ENCODE measurements at places on chromosomes 3 and 15.

- no peak for DNase-seq
These were observed 16.7 kb downstream of the CACNA2D3 start for GRCh38 chr3:54138937-54139547.

DNA sequence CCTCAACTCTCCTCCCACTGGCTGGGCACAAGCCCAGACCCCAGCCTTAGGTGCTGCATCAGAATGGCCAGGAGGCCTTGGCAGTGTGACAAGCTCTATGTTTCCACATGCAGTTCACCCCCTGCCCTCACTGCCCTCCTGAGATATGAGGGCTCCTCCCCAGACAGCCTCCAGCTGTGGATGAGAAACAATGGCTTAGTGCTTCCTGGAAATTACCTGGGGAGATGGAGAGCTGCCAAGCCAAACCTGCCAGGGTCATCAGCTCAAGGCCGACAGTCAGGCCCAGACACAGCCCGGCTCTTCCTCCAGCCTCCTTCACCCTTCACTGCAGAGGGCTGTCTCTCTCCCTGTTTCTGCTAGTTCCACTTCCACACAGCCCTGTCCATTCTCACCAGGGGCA, 76.3 kb downstream of the MYLK start:
- DNase-seq, result no peak

GRCh38 chr15:90013503-90013937, 12.4 kb downstream of the ZNF710 start:
- DNase-seq, result no peak

DNA sequence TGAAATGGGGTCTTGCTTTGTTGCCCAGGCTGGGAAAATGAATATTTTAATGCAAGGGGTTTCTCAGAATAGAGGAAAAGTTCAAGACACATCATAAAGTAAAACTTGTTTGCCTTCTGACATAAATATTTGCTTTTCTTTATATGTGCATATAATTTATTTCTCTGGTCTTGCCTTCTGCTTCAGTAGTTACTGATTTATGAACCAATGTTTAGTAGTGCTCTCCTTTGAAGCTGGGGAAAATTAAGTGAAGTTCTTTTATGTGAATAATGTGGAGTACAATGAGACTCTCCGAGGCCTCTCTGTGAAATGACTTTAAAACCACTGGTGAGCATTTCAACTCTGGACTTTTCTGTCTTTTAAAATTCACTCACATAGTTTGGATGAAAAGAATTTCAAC, 55.6 kb downstream of the MAGI1 start:
- no peak for DNase-seq

GRCh38 chr3:112786002-112786590, 60.6 kb downstream of the CD200R1L start:
- no peak for DNase-seq

DNA sequence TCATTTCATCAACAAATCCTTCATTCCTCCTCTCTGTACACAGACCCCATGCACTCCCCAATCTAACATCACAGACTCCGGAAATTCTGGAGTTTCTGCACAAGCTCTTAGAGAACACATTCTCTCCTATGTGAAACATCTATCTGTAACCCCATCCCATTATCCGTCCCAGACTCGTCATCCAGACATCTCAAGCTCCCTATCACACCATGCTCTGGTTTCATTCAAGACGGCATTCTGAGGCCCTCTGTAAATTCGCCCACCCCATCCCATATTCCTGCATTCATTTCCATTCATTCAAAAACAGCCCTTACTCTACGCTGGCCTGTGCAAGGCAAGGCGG, 575 bp downstream of the LEO1 start:
- DNase-seq, result no peak
